ENCODE measurements at places on chromosomes 4 and X. TPM values are rescaled to one million over a fixed set of nuclear protein-coding genes. Genes with fewer than 3 reads are reported as not detected.

- DNase-seq = no peak
Observed at GRCh38 chr4:19329631-19330030, 922.1 kb upstream of the SLIT2 start.

Gene FAT4
- polyA plus RNA-seq = 35.3 TPM

DNA sequence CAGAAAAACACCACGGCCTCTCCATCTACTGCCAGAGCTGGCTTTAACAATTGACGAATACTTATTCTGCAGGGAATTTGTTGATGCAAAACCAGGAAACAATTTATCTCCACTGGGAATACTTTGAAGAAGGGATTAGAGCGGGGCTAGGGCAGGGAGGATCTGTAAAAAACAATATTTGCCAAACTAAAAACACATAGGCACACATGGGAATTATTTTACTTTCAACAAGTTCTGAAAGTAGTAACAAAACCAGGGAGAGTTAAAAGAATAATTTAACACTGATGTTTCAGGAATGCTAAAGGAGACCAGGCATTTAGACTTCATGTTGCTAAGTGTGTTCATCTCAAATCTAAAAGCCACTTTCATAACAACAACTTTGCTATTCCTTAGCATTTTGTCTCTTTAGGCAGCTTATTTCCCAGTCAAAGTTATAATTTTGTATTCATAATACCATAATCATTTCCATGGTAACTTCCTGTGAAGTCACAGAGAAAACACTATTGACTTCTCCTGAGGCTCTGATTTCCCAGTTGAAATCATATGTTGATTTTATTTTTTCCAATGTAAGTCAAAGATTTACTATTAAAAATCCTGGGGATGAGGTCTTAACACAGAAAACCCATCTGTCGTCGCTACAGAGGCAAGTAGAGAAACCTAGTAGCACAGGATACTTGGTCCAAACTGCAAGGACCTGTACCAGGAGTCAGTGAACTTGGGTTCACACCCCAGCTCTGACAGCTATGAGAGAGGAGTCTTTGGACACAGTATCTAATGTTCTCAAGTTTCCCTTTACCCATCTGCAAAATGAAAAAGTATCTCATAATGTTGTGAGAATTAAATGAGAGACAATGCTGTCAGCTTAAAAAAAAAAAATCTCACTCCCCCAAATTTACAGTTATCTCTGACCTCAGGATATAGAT lies 69.3 kb downstream of the SH3RF1 start:
- no peak for DNase-seq

DNA sequence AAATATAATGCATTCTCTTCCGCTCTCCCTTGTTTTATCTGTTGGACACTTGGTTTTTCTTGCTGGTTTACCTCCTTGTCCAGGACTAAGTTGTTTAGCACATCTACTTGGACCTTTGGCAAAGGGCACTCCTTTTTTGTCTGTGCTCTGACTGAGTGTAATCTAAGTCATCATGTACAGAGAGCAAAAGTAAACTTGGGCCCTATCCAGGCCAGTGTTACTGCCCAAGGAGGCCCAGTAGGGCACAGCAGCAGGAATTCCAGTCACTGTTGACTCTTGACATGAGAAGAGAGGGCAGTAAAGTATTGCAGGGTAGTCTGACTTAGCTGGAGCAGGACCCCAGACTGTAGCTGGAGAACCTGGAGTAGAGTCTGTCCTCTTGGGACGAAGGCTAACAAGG lies 445.5 kb downstream of the ZIC3 start:
- no peak for DNase-seq

DNA sequence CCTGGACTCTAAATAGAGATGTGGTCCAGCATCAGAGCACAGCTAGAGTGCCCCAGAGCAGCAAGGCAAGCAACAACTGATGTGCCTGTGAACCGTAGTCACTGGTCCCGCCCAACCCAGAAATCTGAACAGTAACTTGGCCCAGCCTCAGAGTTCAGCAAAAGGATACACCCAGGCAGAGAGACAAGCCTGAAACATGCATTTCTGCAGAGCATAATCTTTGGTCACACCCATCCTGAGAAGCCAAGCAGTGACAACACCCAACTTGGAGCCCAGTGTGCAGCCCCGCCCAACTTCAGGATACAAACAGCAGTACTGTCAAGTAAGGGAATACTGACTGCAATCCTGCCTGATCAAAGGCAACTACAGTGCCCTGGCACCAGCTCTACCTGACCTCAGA lies 78.9 kb downstream of the CCDC160 start:
- no peak for DNase-seq

DNA sequence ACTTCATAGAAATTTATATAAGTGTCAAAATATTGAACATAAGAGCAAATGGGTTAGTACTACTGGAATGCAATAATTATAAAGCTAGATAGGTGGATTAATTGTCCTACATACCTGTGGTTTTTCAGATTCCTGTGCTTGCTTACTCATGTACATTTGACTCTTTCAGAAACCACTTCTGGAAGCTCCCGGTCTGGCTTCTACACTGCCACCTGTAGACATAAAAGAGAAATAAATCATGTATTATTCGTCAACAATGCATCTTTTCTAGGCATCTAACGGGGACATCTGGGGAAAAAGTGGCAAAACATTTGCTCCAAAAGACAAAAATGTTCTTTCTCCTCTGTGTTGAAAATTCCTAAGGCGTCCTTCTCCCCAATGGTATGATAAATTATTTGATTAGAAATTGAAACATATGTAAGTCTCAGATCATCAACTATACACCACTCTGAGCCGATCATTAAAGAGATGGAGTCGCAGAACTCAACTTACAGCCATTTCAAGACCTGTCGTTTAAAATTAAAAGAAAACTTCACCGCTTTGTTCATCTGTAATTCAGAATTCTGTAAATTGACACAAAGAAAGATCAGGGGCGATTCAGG lies 648.7 kb upstream of the DIPK2B start:
- peak; percentile 7 for DNase-seq
